ENCODE measurements at places on chromosomes 16 and 17.

- no peak for DNase-seq
These were observed 2.5 kb upstream of the HS3ST3B1 start for GRCh38 chr17:14298221-14298946.

DNA sequence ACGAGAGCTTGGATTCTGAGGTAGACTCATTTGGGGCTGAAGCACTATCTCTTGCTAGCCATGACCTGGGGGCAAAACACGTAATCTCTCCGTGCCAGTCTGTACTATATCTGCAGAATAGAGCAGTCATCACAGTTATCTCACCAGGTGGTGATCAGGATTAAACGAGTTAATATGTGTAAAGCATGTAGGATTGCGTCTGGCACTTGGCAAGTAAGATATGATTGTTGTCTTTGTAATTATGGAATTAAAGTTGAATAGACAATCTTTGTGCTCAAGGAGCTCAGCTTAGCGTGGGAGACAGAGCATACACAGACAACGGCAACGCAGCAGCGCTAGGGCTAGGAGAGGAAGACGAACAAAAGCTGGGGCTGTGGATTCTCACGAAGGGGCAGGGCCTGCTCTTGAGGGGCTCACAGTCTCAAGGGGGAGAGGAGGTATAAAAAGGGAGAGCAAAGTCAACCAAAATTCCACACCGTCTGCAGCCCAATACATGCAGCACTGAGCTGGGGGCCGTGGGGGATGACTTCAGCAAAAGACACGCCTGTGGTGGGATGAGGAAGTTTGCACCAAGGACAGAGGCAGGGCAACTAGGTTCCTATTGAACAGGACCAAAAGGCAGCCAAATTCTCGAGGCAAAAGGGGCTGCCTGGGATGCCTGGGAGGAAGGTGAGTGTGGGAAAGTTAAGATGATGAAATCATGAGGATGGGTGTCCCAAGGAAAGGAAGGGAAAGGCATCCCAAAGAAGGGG lies 68.6 kb downstream of the SDK2 start:
- no peak for DNase-seq

DNA sequence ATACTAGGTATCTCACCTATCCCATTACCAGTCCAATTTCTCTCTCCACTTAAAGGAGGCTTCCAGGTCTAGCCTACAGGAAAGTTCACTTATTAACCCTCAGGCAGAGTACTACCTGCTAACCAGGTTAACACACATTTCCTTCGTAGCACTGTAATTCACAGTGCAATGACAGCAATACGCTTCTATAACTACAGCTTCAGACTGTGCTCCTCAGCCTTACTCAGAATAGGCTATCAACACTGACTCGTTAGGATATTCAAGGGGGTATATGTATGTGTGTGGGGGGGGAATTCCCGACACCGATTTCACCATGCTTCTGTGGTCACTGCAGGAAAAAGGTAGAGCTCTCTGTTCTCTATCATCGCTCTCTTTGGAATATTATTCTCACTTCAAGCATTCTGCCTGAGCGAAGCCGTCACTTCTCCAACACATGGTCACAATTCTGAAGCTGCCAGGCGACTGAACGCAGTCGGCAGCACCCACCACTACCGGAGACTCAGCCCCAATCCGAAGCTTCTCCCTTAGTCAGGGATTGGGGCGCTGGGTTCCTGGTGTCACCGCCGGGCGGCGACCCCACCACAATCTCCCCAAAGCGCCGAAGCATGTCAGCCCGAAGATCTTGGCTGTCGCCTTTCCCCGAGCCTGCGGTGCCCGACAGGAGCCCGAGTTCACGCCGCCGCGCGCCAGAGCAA lies 618 bp downstream of the GGA3 start:
- DNase-seq = no peak

DNA sequence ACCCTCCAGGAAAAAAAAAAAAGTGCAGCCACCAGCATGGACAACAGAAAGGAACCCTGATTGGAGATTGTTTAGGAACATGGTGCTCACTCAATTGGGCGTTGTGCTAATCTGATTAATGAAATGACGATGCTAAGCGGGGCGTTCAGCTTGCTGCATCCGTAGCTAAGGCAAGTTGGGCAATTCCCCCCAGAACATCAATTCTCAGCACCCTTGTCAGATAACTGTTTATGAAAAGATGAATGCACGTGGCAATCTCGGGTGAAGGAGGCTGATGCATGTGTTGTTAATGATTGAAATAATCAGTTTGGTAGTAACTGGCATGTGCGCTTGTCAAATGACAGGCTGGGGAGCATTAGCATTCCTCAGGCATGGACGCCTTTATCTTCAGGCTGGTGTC lies 57.0 kb downstream of the HS3ST3A1 start:
- DNase-seq = no peak

DNA sequence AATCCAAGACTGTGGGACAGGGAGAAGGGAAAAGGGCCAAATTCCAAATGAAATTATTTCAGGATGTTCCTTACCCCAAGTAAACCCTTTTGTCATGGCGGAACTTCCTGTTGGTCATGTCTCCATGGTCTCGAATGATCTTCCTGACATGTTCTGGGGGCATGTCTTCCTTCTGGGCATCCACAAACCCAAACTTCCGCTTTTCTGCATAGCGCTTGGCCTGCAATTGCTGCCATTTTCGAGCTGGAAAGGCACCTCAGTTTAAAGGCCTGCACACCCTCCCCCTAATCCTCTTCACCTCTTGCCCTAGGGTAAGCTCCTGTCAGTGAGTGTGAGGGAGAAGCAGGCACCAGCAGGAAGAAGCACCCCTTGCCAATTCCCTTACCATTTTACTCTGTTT lies 1.2 kb downstream of the PRPF8 start:
- no peak for DNase-seq
